ENCODE measurements at places on chromosomes 1 and 21.
A peak's percentile ranks its signal among the peaks of the same experiment; 100 is the strongest.

- no peak for DNase-seq
Measured at GRCh38 chr1:153617663-153618062, 1.5 kb upstream of the S100A14 start.

- DNase-seq, result no peak
Measured at GRCh38 chr1:57229998-57230397, 193.9 kb downstream of the DAB1 start.

- no peak for DNase-seq
Measured at GRCh38 chr1:193480755-193481154, 294.3 kb upstream of the B3GALT2 start.

DNA sequence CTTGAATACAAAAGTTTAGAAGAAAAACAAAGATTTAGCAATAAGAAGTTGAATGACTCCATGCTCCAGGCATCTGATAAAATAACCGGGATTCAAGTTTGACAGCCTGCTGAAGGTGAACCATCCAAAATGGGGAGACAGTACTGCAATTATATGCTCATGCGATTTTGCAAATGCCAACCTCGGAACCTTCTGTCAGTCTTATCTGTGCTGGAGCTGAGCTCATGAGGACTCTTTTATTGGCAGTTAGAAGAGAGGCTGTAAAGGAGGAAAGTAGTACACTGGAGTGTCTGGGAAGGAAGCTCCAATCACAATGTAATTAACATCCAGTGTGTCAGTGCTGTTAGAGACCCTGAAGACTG lies 170.0 kb downstream of the GALNT2 start:
- no peak for DNase-seq

DNA sequence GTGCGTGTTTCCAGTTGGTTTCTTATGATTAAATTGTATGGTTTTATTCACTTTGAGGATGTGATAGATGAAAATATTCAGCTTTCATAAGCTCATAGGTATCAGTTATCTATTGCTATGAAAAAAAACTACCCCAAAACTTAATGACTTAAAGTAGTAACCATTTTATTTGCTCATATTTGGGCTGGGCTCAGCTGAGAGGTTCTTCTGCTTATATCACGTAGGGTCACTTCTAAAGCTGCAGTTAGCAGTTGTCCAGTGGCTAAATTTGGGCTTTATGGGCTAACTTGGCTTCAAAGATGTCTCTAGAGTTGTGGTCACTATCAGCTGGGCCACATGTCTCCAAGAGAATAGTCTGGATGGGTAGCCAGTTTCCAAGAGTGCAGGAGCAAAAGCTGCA lies 206.4 kb upstream of the LYPLAL1 start:
- no peak for DNase-seq

DNA sequence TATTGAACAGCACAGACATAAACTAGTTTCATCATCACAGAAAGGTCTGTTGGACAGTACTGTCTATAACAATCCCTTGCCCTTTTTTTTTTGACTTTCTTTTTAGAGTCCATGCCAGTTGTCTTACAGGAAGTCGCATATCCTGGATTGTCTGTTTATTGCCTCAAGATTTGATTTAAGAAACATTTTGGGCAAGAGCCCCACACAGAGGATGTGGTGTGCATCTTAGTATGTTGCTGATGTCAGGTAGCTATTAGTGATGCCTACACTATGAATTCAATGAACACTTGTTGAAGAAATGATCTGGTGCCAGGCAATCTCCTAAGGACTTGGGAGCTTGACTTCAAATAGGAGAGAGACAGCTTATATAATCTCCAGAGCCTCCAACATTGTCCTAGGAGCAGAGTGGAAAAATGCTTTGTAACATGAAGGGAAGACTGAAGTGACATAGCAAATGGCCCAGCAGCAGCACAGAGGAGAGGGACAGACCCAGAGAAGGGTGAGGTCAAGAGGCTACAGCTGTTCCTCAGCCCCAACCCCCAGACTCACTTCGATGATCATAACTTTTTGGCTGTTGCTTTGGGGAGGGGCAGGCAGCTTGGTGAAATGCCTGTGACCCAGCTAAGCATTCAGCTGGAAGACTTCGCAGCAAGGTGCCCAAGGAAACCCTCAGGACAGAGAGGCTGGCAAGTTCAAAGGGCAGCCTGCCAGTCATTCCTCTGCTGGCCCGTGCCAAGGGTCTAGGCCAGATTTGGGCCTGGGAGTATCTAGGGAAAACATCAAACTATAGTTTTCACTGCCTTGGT lies 7.5 kb upstream of the RAB29 start:
- DNase-seq, result no peak

DNA sequence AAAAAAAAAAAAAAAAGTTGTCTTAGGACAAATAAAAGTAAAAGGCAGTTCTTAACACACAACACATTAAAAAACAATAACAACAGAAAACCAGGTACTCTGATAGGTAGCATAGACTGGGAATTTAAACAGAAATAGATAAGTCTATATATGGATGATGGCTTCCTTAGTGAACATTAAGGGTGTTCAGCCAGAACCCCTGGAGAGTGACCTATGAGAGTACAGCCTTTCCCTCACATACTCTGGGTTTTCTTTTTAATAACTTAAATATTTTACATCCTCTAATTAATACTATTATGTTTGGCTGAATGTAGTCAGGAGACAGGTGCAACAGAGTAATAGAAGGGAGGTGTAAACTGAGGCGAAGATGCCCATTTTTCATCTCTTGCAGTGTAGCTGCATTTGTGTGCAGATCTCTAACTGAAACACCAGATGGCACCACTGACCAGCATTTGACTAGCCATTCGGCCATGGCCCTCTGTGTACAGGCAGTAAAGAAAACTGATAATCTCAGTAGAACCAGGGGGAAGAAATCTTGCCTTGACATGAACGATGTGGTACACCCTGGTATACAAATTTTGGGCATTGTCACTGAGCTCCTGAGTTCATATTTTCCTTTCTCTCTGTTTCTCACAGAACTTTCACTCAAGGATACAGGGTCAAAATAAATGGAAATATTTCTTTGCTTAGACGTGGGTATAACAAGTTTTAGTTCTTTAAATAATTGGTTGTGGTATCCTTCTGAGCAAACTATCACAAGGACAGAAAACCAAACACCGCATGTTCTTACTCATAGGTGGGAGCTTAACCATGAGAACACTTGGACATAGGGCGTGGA lies 7.6 kb downstream of the TTF2 start:
- no peak for DNase-seq

DNA sequence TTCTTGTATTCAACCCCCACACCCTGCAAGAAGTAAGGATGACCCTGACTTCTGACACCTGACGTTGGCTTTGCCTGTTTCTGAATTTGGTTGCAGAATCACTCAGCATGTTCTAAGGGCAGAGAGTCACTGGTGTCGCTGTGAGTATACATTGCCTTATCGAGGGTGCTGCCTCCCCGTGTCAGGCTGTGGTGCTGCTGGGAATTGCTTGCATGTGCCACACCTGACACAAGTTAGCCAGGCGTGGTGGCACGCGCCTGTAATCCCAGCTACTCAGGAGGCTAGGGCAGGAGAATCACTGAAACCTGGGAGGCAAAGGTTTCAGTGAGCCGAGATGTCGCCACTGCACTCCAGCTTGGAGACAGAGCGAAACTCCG lies 45.9 kb downstream of the WDR4 start:
- no peak for DNase-seq

DNA sequence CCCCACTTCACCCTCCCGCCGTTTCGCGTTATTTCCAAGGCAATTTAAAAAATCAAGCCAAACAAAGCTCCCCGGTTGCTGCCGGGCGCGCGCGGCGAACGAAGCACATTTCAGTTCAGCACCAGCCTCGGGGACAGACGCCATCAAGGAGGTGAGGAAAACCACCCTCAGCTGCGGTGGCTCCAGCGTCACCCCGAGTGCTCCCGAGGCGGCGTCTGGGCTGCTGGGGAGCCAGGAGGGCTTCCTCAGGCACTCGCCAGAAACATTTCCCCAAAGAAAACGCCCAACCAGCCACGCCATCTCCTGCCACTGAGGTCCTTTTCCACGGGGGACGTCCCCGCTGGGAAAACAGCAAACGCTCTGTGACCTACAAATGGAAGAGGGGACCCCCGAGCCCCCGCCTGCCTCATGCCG lies 623 bp downstream of the GNG4 start:
- peak; percentile 40 for DNase-seq

DNA sequence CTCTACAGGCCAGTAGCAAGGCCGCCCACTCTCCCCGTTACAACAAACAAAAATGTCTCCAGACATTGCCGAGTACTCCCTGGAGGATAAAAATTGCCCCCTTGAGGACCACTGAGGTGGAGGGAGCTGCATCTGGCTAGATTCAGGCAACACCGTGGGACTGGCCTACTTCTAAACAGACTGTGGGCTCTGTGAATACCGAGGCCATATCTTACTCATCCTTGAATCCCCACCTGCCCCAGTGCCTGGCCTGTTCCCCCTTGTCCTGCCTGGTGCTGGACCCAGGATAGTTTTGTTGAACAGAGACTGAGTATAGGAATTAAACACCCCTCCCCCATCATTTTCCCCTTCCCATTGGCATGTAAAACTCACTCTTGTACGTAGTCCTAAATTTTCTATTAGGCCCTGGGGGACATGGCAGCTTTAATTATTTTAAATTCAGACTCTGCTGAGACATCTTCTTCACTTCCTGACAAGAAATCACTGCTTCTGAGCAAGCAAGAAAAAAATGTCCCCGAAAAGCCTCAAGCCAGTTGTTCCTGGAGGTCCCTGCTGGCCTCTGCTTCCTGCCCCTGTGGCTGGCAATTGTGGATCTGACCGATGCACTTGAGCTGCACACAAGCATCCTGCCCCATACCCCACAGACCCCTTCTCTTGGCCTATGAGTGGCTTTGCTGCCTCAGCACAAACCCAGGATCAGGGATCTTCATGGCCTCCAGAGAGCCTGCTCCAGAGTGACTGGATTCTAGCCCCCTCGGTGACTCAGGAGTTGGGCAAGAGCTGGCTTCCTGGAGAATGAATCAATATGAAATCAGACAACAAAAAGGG lies 111.0 kb downstream of the ACTL8 start:
- DNase-seq, result no peak

DNA sequence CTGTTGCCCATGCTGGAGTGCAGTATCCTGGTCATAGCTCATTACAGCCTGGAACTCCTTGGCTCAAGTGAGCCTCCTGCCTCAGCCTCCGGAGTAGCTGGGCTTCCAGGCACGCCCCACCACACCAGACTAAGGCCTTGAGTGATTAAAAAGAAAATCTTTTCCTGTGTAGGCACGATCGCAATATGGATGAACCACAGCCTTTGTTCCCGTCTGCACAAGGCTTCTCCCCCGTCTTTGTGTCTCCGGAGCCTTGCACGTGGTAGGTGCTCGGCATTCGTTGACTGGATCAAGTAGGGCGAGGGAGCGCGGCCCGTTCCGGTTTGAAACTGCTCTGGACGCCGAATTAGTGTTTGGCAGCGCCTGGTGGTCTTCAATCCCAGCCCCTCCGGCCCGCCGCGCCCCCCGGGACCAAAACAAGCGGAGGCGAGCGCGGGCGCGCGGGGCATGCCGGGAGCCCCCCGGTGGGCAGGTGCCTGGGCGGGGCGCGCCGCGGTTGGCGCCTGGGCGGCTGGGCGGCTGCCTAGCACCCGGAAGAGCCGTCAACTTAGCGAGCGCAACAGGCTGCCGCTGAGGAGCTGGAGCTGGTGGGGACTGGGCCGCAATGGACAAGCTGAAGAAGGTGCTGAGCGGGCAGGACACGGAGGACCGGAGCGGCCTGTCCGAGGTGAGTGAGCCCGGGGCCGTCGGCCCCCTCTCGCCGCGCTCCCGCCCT lies at the start of gene SFT2D2:
TSS of gene SFT2D2 (plus strand) at position 529 of the 715 bp plus-strand sequence. CDS start at position 605, 76 bp downstream.
- DNase-seq, result peak; percentile 85

DNA sequence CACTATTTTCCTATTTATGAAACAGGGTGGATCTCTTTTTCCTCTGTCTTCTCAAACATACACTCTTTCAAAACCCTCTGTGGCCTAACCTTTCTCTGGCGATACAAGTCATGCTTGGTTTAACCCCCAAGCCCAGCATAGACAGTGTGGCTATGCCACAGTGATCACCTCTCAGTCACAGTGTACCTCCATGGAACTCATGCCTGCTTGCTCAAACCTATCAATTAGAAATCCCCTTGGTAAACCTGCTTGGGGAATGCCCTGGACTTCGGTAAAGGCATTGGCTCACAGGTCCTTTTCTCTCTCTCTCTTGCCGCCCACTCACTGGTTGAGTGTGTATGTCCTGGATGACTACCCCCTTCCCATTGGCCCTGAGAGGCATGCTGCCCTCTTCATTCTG lies 147.5 kb downstream of the CYYR1 start:
- DNase-seq, result no peak

GRCh38 chr1:111540928-111541327 lies 37.5 kb upstream of the ADORA3 start:
- no peak for DNase-seq

DNA sequence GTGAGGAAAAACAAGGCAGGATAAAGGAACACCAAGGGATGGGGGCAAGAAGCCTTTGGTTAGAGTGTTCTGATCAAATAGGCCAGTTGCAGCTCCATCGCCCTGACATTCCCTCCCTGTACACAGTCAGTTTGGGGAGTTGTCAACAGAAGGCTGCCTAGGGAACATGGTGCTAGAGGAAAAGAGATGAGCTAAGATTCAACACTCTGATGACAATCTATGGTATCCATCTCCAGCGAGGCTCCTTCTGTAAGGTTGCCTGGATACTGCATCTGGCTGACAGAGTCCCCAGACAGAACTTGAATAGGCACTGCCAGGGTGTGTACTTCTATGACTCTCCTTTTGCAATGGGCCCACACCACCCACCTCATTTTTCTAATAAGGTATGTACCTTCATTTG lies 11.2 kb upstream of the SLAMF9 start:
- DNase-seq, result no peak

DNA sequence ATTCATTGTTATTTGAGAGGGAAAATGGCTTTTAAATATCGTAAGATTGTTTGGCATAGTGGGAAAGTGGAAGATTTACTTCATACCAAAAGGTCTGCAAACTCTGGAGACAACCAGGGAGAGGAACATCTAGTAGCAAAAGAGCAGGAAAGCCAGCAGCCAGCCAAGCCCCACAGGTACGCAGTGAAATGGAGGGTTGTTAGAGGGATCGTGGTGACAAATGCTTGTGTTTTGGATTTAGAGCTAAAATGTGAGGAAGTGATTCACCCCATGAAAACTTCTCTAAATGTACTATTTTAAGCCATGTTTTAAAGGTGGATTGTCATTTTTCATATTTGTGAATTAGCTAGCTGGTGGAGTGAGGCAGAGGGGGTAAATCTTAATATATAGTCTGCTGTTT lies 69.3 kb downstream of the RPS6KC1 start:
- no peak for DNase-seq

DNA sequence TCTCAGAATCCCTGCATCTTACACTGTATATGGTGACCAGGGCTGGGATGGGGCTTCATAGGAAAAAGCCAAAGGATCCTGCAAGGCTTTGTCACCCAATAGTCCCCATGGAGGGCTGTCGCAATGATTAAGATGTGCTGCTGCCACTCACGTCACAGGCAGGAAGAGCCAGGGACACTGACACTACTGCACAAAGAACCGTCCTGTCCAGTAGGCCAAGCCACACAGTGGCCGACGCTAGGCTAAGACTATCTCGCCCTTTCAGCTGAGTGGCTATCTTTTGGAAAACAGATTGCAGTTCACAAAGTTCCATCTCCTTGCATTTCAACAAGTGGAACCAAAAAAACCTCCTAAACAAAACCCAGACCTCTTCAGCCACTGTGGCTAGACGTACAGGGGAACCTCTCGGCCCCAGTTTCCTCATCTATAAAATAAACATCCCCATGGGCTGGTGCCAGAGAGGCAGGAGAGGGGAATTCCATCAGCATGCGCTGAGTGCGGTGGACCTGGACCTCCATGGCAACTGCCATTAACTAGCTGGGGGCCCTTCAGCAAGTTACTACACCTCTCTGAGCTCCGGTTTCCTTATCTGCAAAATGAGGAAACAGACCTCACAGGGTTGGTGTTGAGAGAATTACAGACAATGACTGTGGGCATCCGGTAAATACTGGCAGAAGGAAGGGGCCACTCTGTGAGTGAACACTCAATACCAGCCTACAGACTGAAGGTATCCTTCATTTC lies 8.7 kb downstream of the CAPZB start:
- no peak for DNase-seq

Measured in activated B cell treated with CpG ODN at 0.5 μM for 24 hours (primary cell).